ENCODE measurements at places on chromosomes 1 and 21.

DNA sequence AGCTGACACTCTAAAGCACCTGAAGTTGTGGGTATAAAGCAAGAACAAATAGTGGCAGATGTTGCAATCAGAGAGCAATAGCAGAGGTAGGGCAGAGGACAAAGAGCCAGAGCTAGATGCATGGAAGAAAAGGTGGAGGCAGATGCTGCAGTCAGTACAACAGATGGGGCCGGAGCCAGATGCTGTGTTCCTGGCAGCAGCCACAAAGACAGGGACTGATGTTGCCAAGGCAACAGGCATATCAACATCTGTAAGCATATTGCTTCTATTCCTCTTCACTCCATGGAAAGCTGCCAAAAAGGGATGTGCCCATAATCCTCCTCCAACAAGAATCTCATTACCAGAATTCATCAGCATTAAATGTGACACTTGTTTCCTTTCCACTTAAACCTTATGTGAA lies 108.0 kb downstream of the TNNI3K start:
- no peak for DNase-seq

- no peak for DNase-seq
Observed at GRCh38 chr1:8255712-8256111, 62.2 kb upstream of the SLC45A1 start.

- no peak for DNase-seq
Observed at GRCh38 chr1:26994020-26994786, 711 bp downstream of the TRNP1 start.

DNA sequence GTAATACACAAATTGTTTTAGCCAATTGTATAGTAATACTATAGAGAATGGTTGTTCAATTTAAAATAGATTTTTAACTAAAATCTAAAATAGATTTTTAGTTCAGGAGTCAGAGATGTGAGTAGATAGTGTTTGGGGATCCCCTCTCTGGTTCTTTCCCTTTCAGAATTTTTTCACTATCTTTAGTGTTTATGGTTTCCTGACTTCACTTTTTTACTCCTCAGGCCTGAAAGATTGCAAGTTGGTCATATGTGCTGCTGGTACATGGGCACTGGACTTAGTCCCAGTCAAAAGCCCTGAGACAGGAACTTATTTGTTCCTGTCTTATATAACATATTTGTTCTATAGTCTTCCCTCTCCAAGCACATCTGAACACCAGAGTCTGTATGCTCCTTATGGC lies 96.8 kb upstream of the ATP1B1 start:
- no peak for DNase-seq

DNA sequence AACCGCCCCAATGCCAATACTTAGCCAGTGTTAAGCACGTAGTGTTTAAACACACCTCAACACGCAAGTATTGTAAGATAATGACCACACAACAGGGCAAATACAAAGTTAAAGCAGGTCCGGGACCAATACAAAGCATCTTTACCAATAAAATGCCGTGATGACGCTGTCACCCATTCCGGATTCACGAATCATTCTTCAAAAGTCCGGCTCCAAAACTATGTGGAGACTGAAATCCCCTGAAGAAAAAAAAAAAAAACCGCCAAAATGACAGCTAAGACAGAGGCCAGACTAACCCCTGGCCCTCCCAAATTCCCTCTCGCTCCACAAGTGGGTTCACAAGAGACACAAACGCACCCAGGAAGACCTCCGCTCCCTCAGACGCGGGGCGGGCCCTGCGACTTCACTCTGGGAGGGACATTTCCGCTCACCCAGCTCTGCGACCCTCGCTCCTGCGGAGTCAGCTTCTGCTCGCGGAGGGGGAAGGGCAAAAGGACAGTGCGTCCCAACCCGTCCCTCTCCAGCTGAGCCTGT lies 625 bp upstream of the DARS2 start:
- DNase-seq: no peak

- no peak for DNase-seq
Observed at GRCh38 chr1:26998429-26999300, 5.2 kb downstream of the TRNP1 start.

DNA sequence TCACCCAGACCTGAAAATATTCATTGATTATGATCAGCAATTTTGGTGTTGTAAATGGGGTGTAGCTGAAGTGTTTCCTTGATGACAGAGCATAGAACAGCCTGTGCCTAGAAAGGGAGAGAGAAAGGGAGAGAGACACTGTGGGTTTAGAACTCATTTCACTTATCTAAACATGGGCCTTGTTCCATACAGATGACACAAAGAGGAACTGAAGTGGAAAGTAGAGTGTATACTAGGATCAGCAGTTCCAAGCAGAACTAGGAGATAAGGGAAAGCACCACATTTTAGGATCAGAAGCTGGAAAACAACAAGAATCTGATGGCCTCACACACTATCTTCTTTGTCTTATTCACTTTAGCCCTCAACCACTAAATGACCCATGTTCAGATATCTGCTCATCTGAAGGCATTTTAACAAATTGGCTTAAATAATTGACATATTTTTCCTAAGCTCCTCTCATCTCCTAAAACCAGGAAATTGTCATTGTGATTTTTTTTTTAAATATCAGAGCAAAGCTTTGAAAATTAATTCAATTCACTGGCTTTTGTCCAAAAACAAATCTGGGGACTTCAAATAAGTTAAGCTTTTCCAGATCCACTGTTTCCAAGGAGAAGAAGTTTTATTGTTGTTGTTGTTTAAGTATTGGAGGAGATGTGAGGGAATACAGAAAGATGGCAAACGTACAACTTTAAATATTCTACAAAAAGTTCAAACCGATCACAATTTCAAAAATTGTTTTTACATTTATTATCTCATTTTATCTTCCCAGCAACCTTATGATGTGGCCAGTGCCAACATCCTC lies 103.8 kb downstream of the LYPLAL1 start:
- DNase-seq: no peak

DNA sequence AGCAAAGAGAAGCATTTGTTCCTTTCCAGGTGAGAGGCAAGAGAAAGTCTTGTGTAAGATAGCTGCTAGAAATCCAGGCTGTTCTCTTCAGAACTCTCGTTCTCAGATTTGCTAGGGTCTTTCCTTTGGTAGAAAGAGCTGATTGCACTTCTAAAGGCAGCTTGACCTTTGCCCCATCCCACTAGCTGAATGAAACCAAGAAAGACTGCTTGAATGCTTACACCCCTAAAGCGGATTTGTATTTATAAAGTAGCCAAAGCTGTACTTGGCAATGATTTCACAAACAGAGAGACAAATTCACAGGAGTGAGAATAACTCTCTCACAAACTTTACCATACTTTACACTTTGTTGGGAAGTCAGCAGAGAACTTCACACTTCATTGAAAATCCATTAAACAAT lies 424.1 kb downstream of the TTLL7 start:
- DNase-seq: no peak

DNA sequence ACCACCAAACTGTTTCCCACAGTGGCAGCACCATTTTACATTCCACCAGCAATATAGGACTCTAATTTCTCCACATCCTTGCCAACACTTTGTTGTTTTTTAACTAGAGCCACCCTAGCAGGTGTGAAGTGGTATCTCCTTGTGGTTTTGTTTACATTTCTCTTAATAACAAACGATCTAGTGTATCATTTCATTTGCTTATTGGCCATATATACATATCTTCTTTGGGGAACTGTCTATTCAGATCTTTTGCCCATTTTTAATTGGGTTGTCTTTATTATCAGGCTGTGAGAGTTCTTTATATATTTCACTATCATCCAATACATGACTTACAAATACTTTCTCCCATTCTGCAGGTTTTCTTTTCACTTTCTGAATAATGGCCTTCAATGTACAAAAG lies 18.0 kb downstream of the TRIM33 start:
- DNase-seq: no peak
